ENCODE measurements at places on chromosomes 2 and 18.
A peak's percentile ranks its signal among the peaks of the same experiment; 100 is the strongest.

GRCh38 chr2:108594982-108595464, 60.8 kb downstream of the LIMS1 start:
- DNase-seq = no peak

GRCh38 chr18:48640566-48641270, 101.9 kb downstream of the CTIF start:
- no peak for DNase-seq

DNA sequence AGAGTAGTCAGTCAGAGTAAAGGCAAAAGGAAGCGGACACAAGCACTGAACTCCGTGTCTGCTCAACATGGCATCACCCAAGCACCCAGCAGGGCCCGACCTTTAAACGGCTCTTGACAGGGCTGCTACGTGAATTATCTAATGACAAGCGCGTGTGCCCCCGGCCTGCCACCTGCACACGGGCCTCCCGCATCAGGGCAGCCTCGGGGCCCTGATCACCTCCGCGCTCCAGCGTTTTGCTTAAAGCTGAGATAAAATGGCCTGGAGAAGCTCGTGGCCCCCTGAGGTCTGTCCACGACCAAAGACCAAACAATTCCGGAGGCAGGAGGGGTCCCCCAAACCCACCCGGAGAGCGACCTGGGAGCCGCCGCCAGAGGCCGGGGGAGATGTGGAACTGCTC, 376 bp downstream of the NDUFA10 start:
- no peak for DNase-seq

DNA sequence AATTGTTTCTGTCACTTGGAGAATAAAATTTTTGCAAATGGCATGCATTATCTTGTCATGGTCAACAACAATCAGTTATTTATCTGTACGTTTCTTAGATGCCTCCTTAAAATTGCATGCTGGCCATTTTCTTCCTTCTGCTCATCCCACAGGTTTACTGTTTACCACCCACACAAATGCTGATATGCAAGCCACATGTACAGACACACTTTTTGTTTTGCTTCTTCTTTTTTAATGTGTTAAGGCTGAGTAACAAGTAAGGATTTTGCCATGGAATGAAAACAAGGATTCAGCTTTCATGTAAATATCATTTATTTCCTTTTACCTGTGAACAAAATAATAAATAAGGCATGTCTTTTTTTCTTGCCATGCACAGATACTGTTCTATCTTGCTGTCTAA, 1077.1 kb upstream of the ZEB2 start:
- DNase-seq = no peak

- DNase-seq = no peak
These were observed 381.3 kb upstream of the SPRED2 start for GRCh38 chr2:65813631-65814173.

DNA sequence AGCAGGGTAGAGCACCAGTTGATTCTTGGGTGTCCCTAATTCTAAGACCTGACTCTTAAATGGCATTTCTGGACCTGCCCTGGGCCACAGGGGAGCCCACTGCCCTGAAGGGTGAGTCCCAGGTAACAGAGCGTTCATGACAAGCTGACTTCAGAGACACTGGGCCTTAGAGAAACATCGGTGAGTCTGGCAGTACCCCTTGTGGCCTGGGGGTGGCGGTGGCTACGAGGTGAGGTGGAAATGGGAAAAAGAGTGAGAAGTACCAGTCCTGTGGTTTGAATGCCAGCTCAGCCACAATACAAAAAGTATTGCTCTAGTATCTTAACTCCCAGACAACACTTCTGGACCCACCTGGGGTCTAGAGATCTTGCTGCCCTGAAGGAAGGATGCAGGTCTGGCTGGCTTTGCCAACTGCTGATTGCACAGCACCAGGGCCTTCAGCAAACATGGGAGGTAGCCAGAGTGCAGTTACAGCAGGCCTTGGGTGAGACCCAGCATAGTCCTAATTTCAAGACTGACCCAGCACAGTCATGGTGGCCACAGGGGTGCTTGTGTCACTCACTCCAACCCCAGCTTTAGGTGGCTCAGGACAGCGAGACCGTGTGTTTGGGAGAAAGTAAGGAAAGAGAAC, 44.5 kb downstream of the USP34 start:
- DNase-seq = peak; percentile 56

GRCh38 chr2:156352911-156353310, 20.4 kb upstream of the NR4A2 start:
- DNase-seq = no peak

DNA sequence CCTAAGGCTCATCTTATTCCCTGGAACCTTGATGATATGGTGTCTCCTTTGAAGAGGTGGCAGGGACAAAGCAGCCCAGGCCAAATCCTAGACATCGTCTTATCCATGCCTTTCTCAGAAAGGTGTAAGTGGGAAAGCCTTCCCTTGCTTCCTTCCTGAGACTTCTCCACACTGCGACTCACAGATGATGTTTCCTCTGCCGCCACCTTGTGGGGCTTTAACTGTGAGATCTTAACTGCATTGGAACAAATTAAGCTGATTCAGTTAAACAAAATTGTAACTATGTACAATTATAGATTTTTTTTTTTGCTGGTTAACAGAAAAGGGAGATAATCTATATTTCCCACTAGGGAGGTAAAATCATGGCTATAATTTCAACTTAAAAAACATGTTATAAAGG, 10.0 kb upstream of the GCA start:
- DNase-seq = no peak

- no peak for DNase-seq
These were observed 154.1 kb downstream of the SH3BP4 start for GRCh38 chr2:235105821-235106359.

DNA sequence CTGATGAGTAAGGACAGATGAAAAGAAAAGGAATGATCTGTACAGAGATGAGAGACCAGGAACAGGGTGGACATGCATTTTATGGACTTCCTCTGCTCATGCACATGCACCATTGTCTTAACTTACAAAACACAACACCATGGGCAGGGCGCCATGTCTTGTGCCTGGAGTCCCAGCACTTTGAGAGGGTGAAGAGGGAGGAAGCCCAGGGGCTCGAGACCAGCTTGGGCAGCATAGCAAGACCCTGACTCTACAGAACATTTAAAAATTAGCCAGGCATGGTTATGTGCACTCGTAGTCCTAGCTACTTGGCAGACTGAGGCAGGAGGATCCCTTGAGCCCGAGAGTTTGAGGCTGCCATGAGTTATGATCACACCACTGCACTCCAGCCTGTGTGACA, 86.9 kb downstream of the ZFP36L2 start:
- no peak for DNase-seq

- no peak for DNase-seq
These were observed 62.9 kb downstream of the FHOD3 start for GRCh38 chr18:36360256-36360909.

DNA sequence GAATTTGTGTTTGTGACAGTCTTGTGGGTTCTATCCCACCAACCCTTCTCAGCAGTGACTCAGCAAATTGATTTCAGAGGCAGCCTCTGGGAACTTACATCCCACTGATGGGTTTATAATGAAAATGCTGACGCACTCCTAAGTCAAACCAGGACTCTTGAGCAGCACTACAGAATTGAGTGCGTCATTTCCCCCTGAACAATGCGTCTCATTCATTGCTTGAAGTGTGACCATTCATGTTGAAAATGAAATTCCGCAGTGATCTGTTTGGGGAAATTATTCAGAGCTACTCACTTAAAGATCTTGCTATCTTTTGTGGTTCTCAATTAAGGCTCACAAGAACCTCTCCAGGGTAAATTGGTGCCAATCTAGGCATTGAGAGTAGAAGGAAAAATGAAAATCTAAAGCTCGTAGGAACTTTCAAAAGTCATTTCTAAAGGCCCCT, 417.7 kb upstream of the SLC14A2 start:
- DNase-seq = no peak

DNA sequence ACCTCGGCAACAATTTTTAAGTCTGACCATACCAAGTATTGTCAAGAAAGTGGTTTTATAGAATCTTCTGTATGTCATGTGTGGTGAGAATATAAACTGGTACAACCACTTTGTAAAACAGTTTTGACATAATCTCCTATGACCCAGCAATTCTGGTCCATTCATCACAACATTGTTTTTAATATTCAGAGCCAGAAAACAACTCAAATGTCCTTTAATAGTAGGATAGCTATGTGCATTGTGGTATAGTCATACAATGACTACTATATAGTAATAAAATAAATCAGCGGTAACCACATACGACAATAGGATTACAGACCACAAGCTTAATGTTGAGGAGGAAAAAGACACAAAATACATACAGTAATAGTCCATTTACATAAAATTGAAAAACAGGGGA, 175.2 kb upstream of the SPATS2L start:
- DNase-seq = no peak

GRCh38 chr18:47247036-47247415, 4.4 kb downstream of the SKOR2 start:
- no peak for DNase-seq

GRCh38 chr2:57622009-57622408, 424.6 kb upstream of the VRK2 start:
- no peak for DNase-seq

DNA sequence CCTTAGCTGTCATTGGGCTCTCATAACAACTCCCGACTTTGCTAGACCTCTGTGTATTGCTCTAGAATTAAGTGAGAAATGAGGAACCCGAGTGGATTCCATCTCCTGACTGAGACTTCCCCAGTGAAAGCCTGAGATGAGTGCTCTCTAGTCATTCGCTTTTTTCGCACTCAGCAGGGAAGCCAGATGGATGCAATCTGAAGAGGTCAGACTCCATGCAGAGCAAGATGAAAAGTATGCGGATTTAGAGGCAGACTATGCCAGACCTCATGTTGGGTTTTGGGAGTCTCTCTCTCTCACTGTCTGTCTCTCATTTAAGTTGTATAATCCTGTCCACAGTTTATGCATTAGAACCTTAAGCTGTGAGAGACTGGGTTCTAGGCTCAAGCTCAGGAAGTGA, 88.6 kb downstream of the SLC5A7 start:
- DNase-seq = no peak

DNA sequence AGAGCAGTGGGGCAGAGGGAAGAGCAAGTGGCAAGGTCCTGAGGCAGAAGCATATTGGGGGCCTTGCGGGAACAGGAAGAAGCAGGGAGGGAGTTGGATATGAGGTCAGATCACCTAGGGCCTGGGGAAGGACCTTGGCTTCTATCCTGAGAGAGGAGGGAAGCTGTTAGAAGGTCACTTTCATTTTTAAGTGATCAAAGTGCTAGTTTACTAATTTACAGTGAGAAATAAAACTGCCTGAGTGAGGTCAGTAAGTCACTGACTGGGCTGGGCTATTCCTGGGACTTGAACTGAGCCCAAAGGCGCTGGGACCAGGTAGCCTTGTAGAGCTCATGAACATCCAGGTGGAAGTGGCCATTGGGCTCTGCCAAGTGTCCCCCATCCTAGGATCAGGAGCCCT, 76.6 kb upstream of the B3GNT7 start:
- no peak for DNase-seq

All from activated CD4-positive, alpha-beta T cell treated with anti-CD3 and anti-CD28 coated beads for 24 hours (primary cell).